GM23248 (cell line): ENCODE measurements at places on chromosomes 12 and 14.

GRCh38 chr14:101191101-101191720, 287.7 kb upstream of the RTL1 start:
- DNase-seq = no peak

DNA sequence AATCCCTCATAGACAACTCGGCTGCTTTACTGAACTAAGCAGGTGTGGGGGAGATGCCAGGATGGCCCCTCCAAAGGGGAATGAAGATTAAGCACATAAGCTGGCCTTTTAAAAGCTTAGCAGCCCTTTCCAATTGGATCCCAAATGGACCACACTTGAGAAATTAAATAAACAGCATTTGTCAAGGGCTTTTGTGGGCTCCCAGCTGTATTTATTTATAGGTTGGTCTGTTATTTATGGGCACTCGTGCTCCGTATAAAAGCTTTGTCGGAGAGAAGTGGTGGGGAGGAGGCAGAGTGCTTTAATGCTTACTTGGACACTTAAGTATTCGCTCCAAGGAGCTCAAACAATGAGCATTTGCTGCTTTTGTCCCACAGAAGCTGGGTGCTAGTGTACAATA, 580.2 kb downstream of the MED13L start:
- DNase-seq = no peak

- no peak for DNase-seq
Measured at GRCh38 chr12:101653503-101653902, 43.9 kb upstream of the CHPT1 start.

- DNase-seq = peak; percentile 93
Measured at GRCh38 chr14:103078420-103078749, 5.6 kb upstream of the LBHD2 start.
